Melanocyte of skin (primary cell): ENCODE measurements at places on chromosomes 12 and 14. TPM values are rescaled to one million over a fixed set of nuclear protein-coding genes. Genes with fewer than 3 reads are reported as not detected.

Gene COX14
- total RNA-seq = 44.4 and 48.3 TPM in 2 replicates

Gene ERGIC2
- 48.6 and 79.0 TPM in 2 replicates for total RNA-seq

Gene CCDC177
- 0.15 TPM in 1 of 2 replicates, not detected in the other for total RNA-seq

Gene GALNT9
- total RNA-seq = not detected in 2 replicates

Gene FAM90A1
- total RNA-seq = not detected in 2 replicates

Gene TCTN2
- total RNA-seq = 34.4 and 36.3 TPM in 2 replicates

Gene TDRD9
- 0.33 and 1.2 TPM in 2 replicates for total RNA-seq

Gene GDF3
- total RNA-seq = not detected in 2 replicates

Gene BHLHE41
- total RNA-seq = 29.0 and 60.0 TPM in 2 replicates

Gene ALX1
- total RNA-seq = 39.0 and 44.9 TPM in 2 replicates

Gene ARID2
- total RNA-seq = 24.6 and 32.9 TPM in 2 replicates

Gene RAD51AP1
- 27.6 and 31.0 TPM in 2 replicates for total RNA-seq

Gene PPFIA2
- total RNA-seq = 0.34 and 2.2 TPM in 2 replicates

Gene GPRC5D
- total RNA-seq = not detected in 2 replicates

Gene OR6C4
- not detected in 2 replicates for total RNA-seq

Gene GPD1
- under 0.01 TPM in 1 of 2 replicates, not detected in the other for total RNA-seq

Gene MANSC4
- 0.36 TPM in 1 of 2 replicates, not detected in the other for total RNA-seq

Gene CLEC12A
- total RNA-seq = not detected in 2 replicates

Gene GALNT6
- 0.34 and 4.0 TPM in 2 replicates for total RNA-seq
